ENCODE measurements at places on chromosomes 1 and 21. TPM values are rescaled to one million over a fixed set of nuclear protein-coding genes. Genes with fewer than 3 reads are reported as not detected.

Gene MTARC1
- not detected for total RNA-seq

Gene GJA4
- not detected for total RNA-seq

Gene EVA1B
- total RNA-seq = 1.8 TPM

Gene TIMM17A
- total RNA-seq = 46.2 TPM

Gene RNU1-2
- total RNA-seq = 5,937 TPM

Gene C1orf87
- not detected for total RNA-seq

GRCh38 chr1:54601730-54602129 lies 21.6 kb downstream of the FAM151A start:
- H3K27me3 ChIP-seq = no peaks in the 10 kb centered on the region
- no peak for DNase-seq
- H3K36me3 ChIP-seq = no peaks in the 10 kb centered on the region

- H3K27me3 ChIP-seq = peaks cover 29% of the 10 kb centered on the region
- no peak overlapping the region for H3K27ac ChIP-seq
- DNase-seq = no peak
- peaks cover 11% of the 10 kb centered on the region for H3K4me1 ChIP-seq
- no peaks in the 10 kb centered on the region for H3K36me3 ChIP-seq
- H3K4me3 ChIP-seq = no peak overlapping the region
These were observed 3.1 kb downstream of the MIXL1 start for GRCh38 chr1:226226601-226227000.

GRCh38 chr1:248189026-248189425 lies 8.0 kb upstream of the OR2M3 start:
- no peak overlapping the region for H3K4me3 ChIP-seq
- H3K4me1 ChIP-seq = no peaks in the 10 kb centered on the region
- H3K27me3 ChIP-seq = no peaks in the 10 kb centered on the region
- H3K27ac ChIP-seq = no peak overlapping the region

DNA sequence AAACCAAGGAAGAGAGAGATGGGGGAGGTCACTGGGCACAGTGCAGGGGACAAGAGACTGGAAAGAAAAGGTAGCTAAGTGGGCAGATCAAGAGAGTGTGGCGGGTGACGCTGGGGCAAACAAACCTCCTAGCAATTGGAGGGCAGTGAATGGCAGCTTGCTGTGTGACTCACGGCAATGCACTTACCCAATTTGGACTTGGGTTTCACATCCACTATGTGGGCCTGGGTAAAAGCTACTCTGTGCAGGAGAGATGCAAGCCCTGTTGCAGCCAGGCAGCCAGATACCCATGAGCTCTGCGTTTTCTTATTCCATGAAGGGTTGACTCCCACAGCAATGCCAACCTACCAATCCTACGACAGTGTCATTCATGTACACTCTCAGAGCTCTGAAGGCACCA lies 9.5 kb downstream of the PLXNA2 start:
- H3K27ac ChIP-seq = no peak overlapping the region
- H3K36me3 ChIP-seq = no peaks in the 10 kb centered on the region
- no peak for DNase-seq

GRCh38 chr1:169892176-169892926 lies 1.3 kb downstream of the SCYL3 start:
- H3K4me3 ChIP-seq = peak overlapping the region; percentile 79
- peaks cover 14% of the 10 kb centered on the region for H3K36me3 ChIP-seq

GRCh38 chr1:99139876-99140275 lies 124.4 kb upstream of the PLPPR4 start:
- no peaks in the 10 kb centered on the region for H3K4me1 ChIP-seq
- DNase-seq = no peak
- no peaks in the 10 kb centered on the region for H3K36me3 ChIP-seq
- no peak overlapping the region for H3K27ac ChIP-seq
- H3K27me3 ChIP-seq = no peaks in the 10 kb centered on the region

DNA sequence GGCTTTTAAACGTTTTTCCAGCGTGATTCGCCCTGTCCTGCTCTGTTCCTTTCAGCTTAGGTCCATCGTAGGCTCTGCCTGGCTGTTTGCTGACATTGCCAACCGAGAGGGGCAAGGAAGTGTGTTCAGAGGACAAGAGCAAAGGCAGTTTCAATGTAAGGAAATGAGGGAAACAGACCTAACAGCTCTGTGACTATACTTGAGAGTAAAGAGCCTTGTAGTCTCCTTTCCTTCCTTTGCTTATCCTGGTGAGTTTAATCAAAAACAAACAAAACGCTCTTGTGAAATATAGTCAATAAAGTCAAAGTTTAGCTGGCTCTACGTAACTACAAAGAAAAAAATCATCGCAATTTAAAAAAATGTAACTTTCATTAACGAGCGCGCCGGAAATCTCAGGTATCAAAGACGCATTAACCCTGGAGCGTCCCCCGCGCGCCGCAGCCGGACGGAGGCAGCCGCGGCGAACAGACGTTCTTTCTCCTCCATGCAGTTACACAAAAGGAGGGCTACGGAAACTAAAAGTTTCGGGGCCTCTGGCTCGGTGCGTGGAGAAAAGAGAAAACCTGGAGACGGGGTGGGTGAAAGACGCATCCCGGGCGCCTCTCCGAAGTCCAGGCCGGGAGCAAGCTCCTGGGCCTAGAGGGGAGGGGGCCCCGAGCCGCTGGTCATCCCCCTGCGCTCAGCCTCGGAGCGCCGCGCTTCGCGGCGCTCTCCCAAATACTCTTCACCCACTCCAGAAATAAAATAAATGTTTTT lies 617 bp upstream of the ADGRL2 start:
- no peaks in the 10 kb centered on the region for H3K36me3 ChIP-seq
- no peak for DNase-seq
- no peak overlapping the region for H3K27ac ChIP-seq
- no peak overlapping the region for H3K4me3 ChIP-seq
- no peaks in the 10 kb centered on the region for H3K4me1 ChIP-seq

GRCh38 chr1:167617153-167618147 lies 12.6 kb upstream of the RCSD1 start:
- no peaks in the 10 kb centered on the region for H3K36me3 ChIP-seq
- H3K4me3 ChIP-seq = peak overlapping the region; percentile 24
- peak overlapping the region; percentile 47 for H3K27ac ChIP-seq
- H3K4me1 ChIP-seq = peaks cover 54% of the 10 kb centered on the region
- no peak for DNase-seq
- no peaks in the 10 kb centered on the region for H3K27me3 ChIP-seq

DNA sequence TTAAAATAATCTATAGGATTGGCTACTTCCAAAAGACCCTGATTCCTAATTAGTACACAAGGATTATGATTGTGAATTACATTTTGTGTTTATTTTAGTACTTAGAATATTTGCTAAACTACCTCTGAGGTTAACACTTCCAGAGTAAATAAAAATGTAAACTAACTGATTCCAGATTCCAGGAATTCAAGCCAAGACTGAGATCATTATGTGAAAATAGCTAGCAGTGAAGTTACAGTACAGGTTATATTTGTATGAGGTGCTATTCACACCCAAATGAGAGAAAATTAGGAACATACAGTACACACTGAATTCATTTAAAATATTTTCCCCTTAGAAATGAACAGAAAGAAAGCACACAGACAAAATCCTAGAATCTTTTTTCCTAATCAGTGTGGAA lies 28.8 kb downstream of the TTLL7 start:
- DNase-seq = no peak
- no peaks in the 10 kb centered on the region for H3K27me3 ChIP-seq
- no peak overlapping the region for H3K4me3 ChIP-seq
- H3K27ac ChIP-seq = no peak overlapping the region

- H3K27me3 ChIP-seq = peaks cover 35% of the 10 kb centered on the region
- H3K4me3 ChIP-seq = no peak overlapping the region
- DNase-seq = no peak
- H3K4me1 ChIP-seq = peaks cover 8% of the 10 kb centered on the region
- no peaks in the 10 kb centered on the region for H3K36me3 ChIP-seq
These were observed 16.8 kb downstream of the LGR6 start for GRCh38 chr1:202210385-202210784.

GRCh38 chr1:61102041-61102440 lies 19.7 kb downstream of the NFIA start:
- no peak overlapping the region for H3K27ac ChIP-seq
- H3K4me3 ChIP-seq = no peak overlapping the region
- no peaks in the 10 kb centered on the region for H3K4me1 ChIP-seq
- no peak for DNase-seq
- H3K27me3 ChIP-seq = no peaks in the 10 kb centered on the region

GRCh38 chr1:50651476-50652263 lies 228.4 kb upstream of the DMRTA2 start:
- no peaks in the 10 kb centered on the region for H3K36me3 ChIP-seq
- no peak overlapping the region for H3K27ac ChIP-seq
- H3K4me1 ChIP-seq = no peaks in the 10 kb centered on the region
- H3K4me3 ChIP-seq = no peak overlapping the region

- H3K27me3 ChIP-seq = no peaks in the 10 kb centered on the region
- peak within 1 kb of the TSS; percentile 86 for H3K27ac ChIP-seq
- H3K4me1 ChIP-seq = peaks cover 79% of the 10 kb centered on the region
- peaks cover 5% of the 10 kb centered on the region for H3K36me3 ChIP-seq
- peak within 1 kb of the TSS; percentile 99 for H3K4me3 ChIP-seq
These were observed at the start of gene MAP7D1 for GRCh38 chr1:36155408-36156328. Gene MAP7D1, plus strand, starts transcription at chr1:36156160. Its CDS starts 258 bp downstream, at chr1:36156418.

GRCh38 chr1:40030528-40031135 lies 9.9 kb upstream of the CAP1 start:
- H3K36me3 ChIP-seq = no peaks in the 10 kb centered on the region
- no peak for DNase-seq
- H3K27me3 ChIP-seq = no peaks in the 10 kb centered on the region

DNA sequence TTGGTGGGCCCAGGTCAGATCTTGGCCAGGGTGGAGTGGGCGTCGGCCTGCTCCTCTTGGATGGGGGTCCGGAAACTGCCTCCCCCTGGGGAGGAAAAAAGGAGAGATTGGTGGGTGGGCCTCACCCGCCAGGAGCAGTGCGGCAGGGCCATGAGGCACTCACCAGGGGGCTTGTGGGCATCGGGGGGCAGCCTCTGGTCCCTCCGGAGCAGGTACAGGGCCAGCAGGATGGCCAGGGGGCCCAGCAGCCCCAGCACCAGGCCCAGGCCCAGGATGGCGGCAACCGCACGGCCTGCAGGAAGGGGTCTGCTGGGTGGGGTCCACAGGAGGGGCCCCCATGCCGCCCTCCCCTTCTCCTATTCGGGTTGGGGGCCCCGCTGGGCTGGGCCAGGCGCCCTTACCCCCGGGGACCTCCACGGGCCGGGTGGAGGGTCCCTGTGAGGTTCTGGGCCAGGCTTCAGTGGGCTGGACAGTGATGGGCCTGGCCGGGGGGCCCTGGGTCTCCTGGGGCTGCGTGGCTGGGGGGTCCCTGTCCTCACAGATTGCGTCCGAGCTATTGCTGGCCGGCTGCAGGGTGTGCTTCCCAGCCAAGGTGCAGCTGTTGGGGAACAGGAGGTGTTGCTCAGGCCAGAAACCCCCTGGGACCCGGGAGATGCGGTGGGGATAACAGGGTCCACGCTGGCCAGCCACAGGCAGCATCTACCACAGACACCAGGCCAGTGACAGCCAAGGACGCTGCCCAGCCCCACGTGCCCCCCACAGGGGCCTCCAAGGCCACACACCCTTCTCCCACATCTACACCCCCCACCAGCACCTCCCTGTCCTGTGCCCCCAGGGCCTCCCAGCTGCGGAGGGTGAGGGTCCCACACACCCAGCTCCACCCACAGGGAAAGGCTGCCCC lies 2.2 kb downstream of the TNFRSF4 start:
- H3K36me3 ChIP-seq = peaks cover 2% of the 10 kb centered on the region
- H3K27me3 ChIP-seq = no peaks in the 10 kb centered on the region
- DNase-seq = no peak
- H3K4me1 ChIP-seq = peaks cover 90% of the 10 kb centered on the region

DNA sequence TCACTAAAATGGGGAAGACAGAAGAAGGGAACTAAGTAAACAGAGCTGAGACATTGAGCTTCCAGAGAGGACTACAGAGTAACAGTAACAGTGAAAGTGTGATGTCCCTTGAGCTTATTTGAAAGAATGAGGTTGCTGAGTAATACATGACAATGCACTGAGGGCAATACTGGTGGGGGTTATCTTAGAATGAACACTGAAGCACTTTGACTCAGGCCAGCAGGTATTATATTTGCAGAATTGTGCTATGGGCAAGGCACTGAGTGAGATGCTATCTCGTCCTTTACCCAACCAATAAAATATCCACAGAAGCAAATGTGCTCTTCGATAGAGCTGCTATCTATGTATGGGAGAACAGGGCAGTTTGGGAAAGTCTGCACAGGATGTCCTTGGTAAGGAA lies 133.2 kb downstream of the DISP1 start:
- no peak overlapping the region for H3K27ac ChIP-seq
- H3K27me3 ChIP-seq = no peaks in the 10 kb centered on the region
- no peak for DNase-seq
- H3K4me3 ChIP-seq = no peak overlapping the region
- H3K4me1 ChIP-seq = no peaks in the 10 kb centered on the region

DNA sequence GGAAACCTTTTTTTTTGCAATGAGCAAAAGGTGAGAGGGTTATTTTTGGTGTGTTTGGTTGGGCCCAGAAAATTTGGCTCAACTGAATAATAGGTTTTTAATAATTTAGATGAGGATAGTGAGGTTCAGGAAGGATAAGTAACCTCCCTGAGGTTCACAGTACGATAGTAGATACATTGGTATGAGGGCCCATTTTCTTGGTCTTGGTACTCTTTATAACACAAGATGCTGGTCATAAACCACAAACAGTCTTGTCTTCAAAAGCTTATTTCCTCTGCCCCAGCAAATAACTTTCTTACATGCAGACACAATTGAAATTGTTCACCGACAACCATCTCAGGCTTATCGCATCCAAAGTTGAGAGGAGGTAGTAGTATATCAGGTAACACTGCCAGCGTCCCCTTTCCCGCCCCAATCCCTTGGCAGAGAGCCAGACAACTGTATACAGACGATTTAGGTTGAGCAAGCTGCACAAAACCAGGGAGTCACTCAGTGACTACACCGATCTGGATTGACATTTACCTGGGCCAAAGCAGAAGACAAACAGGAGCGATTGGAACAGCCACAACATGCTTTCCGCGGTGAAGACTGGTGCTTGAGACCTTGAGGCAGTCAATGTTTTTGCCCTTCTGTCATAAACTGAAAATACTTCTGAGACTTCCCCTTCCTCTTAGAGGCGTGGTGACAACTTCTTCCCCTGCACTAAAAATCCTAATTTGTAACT lies at the start of gene SLAMF6:
TSS of gene SLAMF6 (minus strand) at position 634 of the 724 bp plus-strand sequence. CDS start at position 571, 63 bp downstream.
- peak within 1 kb of the TSS; percentile 70 for H3K4me3 ChIP-seq
- H3K27ac ChIP-seq = peak within 1 kb of the TSS; percentile 78
- DNase-seq = peak; percentile 75
- H3K4me1 ChIP-seq = peaks cover 4% of the 10 kb centered on the region
- H3K27me3 ChIP-seq = no peaks in the 10 kb centered on the region

Data from CD4-positive, alpha-beta T cell (primary cell).